AG08395 (cell line): ENCODE measurements at places on chromosomes 4 and X.

DNA sequence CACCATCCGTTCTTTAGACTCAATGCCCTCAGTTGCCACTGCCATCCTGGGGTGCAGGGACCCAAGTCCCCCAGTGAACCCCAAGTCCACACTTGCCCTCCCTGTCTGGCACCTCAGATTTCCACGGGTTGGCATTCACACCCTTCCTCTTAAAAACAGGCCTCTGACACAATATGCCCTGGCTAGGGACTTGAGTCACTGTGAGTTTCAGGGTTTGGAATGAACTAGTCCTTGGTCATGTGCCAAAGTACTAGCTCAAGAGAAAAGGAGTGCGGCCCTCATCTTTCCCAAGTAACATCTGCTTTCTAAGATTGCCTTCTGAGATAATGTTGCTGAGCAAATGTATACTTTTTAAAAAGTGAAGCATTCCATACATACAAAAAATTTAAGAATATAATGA is 134.0 kb downstream of the MID1 start:
- peak; percentile 61 for DNase-seq

GRCh38 chr4:120971884-120972283 is 49.4 kb upstream of the PRDM5 start:
- DNase-seq: no peak

DNA sequence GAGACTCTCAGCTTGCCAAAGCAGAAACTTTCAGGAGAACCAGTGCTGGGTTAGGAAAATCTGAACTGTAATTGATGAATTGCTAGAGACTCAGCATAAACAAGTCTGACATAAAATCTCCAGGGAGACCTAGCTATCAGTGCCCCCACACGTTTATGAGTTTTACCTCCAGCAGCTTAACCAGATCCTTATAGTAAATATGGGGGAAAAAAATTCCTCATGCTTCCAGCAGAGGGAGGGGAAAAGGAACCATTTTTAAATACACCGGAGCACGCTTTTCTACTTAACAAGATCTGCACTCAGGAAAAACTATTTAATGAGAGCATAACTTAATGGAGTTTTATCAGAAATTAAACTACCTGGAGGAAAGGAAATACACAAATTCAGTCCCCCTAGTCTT is 1040.7 kb upstream of the INTU start:
- DNase-seq: no peak

DNA sequence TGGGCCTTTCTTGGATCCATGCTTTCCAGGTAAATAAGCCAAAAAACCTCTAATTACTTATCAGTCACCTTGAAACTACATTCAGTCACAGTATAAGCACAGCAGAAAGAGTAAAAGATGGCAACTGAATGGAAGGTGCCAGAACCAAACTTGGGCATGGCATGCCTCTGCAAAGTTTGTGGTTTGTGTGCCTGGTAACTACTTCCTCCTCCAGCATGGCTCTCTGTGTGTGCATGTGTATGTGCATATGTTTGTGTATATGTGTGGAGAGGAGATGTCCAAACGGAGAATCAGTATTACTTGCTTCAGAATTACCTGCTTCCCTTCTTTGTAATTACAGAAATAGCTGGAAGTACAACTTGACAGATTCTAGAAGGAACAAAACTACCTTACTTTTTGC is 67.5 kb downstream of the AGTR2 start:
- no peak for DNase-seq

DNA sequence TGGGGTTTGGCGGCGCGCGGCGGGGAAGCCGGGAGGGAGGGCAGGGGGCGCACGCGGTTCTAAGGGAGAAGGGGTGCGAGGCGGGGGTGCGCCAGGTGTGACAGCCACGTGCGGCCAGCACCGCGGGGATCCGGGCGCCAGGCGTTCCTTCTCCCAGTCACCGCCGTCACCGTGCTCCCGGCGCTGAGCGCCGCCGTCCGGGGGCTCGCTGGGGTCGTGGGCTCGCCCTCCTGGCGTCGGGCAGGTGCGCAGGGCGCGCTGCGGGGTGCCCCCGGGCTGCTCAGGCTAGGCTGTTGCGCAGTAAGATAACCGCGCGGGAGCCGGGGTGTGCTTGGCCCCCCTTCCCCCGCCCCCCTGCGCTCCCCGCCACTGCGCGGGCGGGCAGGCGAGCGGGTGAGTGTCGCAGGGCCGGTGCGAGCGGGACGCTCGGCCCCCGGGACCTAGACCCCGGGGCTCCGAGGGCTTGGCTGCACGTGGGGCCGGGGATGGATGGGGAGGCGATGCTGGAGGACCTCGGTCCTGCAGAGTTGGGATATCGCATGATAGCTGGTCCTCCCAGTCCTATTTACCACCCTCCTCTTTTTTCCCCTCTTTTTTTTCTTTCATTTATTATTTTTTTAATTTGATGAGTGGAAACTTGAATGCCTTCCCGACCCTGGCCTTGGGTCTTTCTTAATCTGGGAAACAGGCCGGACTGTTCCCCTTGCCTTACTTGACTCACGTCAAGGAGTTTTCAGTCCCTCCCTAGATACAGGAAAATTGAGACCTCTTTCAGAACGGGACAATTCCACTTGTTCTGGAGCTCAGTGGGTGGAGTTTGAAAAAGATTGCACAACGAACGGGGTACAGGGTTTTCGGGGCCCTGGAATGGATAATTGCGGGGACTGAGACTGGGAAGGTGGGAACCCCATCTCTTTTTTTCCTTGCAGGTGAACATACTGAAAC is 797 bp downstream of the TXLNG start:
- DNase-seq: no peak

GRCh38 chr4:94544811-94545210 is 93.1 kb downstream of the PDLIM5 start:
- no peak for DNase-seq

GRCh38 chr4:73445383-73446335 is 9.6 kb downstream of the AFP start:
- no peak for DNase-seq

DNA sequence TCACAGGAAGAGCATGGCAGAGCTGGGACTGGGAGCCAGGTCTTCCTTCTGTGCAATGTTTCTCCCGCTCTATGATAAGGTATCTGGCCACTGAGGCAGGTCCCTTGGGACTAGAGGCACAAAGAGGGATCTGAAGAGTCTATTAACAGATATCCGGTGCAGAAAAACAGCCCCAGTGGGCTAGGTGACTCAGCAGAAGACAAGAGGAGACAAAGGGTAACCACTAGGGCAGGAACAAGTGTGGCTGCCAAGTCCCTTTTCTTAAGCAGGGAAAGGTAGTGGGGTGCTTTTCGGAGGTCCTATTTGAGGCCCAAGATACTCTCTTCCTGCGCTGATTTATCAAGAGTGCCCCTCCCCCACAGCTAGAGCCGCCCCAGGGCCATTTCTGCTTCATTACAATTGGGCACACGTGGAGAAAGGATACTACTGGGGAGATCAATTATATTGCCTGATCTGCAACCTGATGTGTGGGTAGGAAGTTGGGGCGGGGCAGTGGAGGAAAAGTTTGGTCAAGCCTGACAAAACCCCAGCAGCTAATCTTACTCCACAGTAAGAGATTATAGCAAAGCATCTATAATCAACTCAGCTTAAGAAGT is at the start of gene DGAT2L6:
TSS of gene DGAT2L6 (plus strand) at position 546 of the 596 bp plus-strand sequence. CDS start 100 bp downstream, outside the sequence.
- no peak for DNase-seq

- peak; percentile 25 for DNase-seq
Measured at GRCh38 chr4:41814565-41814964, 66.0 kb upstream of the PHOX2B start.

DNA sequence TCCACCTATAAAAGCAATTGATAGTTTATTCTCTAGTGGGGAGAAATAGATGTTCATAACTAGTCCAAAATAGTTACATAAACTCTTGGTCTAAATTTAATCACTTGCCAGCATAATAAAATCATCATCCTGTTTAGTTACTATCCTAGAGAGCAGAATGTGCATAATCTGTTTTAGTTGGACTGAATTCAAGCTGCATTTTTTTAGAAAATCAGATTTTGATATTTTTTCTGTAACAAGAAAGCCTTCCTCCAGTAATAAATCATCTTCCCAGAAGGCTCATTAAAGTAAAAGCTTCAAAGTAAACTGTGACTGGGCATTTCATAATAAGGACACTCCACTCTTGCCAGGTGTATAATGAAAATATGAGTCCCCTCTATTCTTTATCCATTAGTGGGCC is 453.1 kb downstream of the TRAM1L1 start:
- DNase-seq: no peak

- no peak for DNase-seq
Measured at GRCh38 chr4:3462321-3462789, 751 bp upstream of the DOK7 start.

- no peak for DNase-seq
Measured at GRCh38 chr4:126411047-126411446, 1096.3 kb downstream of the FAT4 start.

- no peak for DNase-seq
Measured at GRCh38 chr4:145511913-145512522, 30.4 kb downstream of the SMAD1 start.

DNA sequence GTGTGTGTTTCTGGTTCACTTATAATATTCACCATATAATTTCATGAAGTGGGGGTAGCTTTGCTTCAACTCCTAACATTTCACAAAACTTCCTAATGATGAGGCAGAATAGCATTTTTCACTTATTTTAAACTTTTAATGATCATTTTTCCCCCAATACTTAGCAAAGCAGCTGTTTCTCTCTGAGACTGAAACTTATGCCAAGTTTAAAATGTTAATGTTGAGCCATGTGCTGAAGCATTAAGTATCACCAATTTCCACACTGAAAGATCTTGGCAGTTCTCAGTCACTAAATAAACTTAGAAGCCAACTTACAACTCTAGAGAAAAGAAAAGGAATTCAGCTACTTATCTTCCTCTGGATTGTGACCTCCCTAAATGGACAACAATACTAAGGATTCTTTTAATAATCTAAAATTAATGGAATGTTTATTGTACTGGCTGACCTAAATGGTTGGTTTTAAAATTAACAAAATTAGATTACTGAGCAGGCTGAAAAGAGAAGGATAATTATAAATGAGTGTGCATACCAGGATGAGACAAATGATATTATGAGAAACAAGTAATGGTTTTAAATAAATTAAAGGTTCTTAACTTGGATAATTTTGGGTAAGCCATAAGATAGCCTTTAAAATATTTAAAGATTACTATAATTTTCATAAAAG is 1429.4 kb upstream of the ADGRL3 start:
- DNase-seq: no peak

DNA sequence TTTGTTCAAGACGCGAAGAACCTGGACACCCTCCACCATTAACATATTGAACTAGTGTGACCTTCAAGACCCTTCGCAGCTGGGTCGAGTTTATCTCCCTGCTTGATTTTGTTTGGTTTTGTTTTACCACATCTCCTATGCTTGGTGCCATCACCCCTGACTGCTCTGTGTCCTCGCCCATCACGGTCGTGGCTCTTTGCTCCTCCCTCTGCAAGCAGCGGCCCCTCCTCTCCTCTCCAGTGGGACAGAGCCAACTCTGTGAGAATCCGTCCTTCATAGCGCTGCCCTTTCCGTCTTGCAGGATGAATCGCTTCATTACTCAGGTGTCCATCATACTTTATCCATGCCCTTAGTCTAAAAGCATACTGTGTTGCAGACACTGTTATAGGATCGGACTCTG is 9.1 kb upstream of the FAM149A start:
- no peak for DNase-seq

GRCh38 chrX:124229374-124229773 is 103.1 kb upstream of the TEX13D start:
- DNase-seq: no peak

DNA sequence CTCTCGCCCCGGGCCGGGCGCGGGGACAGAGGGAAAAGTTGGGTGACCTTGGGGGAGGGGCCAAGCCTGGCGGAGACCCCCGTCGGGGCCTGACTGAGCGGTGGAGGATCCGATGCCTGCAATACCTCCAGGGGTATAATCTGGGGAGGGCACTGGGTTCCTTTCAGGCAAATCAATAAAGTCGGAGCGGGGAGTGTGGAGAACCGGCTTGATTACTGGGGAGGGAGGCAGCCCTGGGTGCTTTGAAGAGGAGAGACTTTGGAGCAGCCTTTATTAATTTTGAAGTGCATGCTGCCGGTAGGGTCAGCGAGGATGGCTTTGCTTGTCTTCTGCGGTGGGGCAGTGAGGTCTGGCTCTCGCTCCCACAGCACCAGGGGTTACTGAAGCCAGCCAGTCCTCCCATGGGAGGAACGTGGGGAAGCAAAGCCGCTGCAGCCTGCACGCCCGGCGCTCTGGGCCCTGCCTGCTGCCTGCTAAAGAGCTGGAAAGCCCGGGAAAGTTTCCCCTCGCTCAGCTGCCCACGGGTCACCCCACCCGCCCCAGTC is 403 bp upstream of the LGI2 start:
- DNase-seq: peak; percentile 17

- peak; percentile 27 for DNase-seq
Measured at GRCh38 chrX:38768079-38768478, 33.2 kb upstream of the MID1IP1 start.

GRCh38 chrX:118975831-118976598 is 1.6 kb downstream of the LONRF3 start:
- DNase-seq: no peak

GRCh38 chr4:128275346-128275745 is 12.3 kb downstream of the PGRMC2 start:
- DNase-seq: peak; percentile 23

DNA sequence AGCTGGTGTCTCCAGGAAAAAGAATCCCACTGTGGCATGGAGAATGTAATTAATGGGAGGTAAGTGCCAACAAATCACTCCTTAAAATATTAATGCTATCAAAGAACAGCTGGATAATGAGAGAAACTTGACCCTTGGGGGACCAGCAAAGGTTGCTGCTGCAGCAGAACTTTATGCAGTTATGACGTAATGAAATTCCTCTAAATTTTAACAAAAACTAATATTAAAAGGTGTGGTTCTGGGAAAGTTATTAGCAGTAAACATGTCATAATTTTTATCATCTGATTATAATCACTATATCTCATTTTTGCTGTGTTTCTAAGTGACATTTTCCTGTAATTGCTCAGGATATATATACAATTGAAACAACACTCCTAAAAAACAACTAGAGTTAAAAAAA is 1.7 kb upstream of the SHISA3 start:
- DNase-seq: no peak

DNA sequence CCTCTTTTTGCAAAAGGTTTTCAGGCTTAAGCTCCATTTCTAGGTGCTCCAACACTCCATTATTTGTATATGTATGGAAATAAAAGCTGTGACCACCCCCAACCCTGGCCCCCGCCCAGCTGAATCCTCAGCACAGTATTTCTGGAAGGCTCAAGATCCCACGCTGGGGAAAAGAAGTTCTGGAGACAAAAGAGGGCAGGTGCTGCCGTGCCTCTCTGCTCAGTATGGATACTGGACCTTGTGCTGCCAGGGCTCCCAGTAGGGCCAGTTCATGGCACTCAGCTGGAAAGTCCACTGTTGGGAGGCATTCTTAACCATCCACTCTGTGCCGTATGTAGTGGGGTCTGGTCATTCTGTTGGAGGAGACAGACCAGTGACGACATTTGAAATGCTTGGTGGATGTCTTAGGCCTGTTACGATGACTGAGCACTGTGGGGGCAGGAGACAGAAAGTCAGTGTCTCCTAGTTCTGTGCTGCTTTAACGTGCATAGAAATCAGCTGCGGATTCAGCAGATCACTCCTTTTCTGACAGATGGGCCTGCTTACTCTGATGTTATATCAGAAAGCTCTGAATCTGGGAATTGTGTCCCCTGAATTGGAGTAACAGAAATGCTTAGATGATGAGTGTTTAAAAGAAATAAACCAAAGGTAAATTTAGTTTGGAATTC is 48.4 kb upstream of the MSANTD1 start:
- DNase-seq: no peak
